Activated CD4-positive, CD25-positive, alpha-beta regulatory T cell treated with anti-CD3 and anti-CD28 coated beads, Interleukin-2, amount 50 U/mL, for 72 hours (primary cell): ENCODE measurements at places on chromosomes 7 and 10.
A peak's percentile ranks its signal among the peaks of the same experiment; 100 is the strongest.

GRCh38 chr10:10056961-10057360 lies 960.7 kb upstream of the CELF2 start:
- no peak for DNase-seq

- no peak for DNase-seq
Measured at GRCh38 chr10:53298443-53298842, 525.9 kb upstream of the MBL2 start.

GRCh38 chr7:133365917-133366316 lies 113.0 kb downstream of the EXOC4 start:
- no peak for DNase-seq

DNA sequence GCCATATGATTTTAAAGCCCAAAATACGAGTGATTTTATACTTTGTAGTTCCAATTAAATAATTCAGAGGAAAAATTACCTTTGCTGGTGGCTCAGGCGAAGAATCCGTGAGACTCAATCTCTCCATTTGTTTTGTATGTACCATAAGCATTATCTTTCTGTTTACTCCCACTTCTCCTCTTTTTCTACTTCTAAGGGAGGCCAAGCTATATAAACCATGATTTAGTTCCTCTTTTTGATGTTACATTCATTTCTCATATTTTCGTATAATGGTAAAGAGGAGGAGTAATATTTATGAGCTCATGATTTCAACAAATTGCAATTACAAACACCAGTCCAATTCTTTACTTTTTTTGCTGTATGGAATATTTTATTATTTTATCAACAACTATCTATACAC lies 50.6 kb upstream of the TES start:
- no peak for DNase-seq

GRCh38 chr10:6505300-6505699 lies 74.8 kb downstream of the PRKCQ start:
- no peak for DNase-seq

- no peak for DNase-seq
Measured at GRCh38 chr10:113183573-113183972, 233.5 kb downstream of the TCF7L2 start.

GRCh38 chr7:101162551-101163278 lies 2.7 kb downstream of the VGF start:
- peak; percentile 40 for DNase-seq

DNA sequence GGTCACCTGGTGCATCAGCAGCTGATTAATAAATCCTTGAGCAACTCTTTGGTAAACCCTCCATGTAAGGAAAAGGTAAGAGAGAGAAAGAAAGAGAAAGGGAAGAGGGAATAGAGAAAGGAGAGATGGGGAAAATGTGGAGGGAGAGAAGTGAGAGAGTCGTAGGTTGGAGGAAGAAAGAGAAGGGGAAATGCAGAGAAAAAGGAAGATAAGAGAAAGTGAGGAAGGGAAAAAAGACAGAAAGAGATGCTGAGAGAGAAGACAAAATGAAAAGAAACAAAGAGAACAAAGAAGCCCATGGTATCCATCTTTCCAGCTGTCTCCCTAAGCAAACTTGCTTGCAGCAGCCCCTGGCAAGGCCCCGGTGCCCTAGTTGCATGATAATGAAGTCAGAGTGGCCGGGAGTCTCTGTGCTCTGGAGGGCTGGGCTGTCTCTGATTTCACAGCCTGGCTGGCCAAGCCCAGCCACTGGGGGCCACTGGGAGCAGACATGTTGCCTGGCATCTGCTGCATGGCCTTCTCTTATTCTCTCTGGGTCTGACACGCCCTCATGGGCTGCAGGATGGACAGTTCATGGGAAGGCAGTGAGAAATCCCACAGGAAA lies 48.4 kb downstream of the PRR15 start:
- DNase-seq: no peak

DNA sequence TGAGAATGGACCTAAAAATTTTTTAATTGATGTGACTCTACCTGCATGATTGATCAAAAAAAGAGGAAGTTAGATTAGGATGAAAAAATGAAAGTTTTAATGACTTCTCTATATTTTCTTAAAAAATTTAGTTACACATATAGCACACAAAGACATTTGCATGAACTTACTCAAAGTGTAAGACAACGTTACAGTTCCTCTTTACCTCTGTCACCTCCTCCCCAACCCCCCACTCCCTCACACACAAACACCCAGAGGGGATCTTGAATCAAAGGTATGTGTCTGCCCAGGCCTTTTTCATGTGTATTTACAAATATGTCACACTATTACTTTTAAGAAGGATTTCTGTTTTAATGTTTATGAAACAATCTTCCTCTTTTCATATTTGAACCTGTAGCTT lies 20.6 kb upstream of the CDCA7L start:
- no peak for DNase-seq

GRCh38 chr10:21724687-21725367 lies 190.8 kb downstream of the MLLT10 start:
- DNase-seq: no peak

DNA sequence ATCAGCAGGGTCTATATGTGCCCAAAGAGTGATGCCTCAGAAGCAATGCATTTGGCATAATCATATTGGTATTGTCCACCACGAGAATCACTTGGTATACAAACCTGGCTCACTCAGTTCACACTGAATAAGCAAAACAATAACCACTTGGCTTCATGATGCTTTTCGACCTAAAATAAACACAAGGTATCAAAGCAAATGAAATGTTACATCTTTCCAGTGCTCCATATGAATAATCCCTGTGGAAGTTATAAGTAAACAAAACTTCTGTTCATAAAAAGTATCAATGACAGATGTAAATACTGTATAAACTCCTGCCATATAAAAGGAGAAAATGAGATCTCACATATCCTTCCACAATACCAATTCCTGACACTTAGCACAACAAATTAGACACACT lies 29.8 kb upstream of the EBLN1 start:
- no peak for DNase-seq

GRCh38 chr7:41921453-41921981 lies 218.6 kb upstream of the INHBA start:
- DNase-seq: no peak

DNA sequence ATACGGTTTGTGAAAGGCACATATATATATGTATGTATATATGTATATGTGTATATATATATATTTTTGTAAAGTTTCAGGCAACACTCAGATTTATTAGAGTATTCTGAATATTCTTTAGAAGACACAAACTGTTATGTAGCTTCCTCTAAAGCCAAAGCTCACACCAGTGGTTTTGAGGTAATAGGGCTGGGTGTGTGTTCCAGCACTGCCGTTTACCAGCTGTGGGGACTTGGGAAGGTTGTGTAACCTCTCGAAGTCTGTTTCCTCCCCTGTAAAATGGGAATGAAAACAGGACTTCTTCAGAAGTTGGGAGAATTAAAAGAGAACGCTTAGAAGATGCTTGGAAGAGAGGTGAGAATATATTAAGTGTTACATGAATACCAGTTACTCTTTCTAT lies 94.8 kb downstream of the PRPF18 start:
- DNase-seq: no peak

- DNase-seq: no peak
Measured at GRCh38 chr10:59358576-59358975, 3.8 kb downstream of the FAM13C start.

- no peak for DNase-seq
Measured at GRCh38 chr10:123249894-123250293, 95.7 kb downstream of the BUB3 start.
